NCI-H2227 treated with DMSO at 0.1 percent for 48 hours (cell line): ENCODE measurements at places on chromosomes 4 and X.

DNA sequence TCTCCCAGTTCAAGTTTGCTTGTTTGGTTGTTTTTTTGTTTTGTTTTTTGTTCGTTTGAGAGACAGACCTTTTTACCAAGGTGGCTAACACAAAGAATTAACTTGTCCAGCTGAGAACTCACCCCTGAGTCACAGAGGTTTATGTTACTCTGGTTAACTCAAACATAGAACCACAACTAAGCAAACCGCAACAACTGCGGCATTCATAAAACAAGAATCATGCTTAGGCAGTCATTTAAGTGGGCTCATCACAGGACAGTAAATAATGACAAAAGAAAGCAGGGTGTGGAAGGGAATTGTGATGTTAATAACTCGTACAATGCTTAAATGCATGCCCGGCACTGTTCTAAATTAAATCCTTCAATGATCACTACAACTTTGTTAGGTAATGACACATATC is 24.7 kb upstream of the IL13RA1 start:
- no peak for DNase-seq

DNA sequence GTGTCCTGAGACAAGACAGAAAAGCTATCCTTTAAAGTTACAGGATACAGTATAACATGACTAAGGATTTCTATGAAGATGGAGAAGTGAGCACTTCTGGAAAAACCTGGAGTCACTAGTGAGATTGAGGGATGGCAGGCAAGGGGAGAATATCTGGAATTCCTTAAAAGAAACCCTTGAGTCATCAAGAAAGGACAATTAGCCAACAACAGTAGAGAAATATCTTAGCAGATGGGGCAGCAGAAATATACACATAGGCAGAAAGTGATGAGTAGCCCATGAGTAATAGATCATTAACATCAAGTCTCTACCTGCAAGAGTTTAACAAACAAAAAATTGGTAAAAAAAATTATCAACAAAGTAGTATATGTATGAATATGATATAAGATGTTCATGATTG is 858.8 kb upstream of the FRG1 start:
- no peak for DNase-seq

- no peak for DNase-seq
Observed at GRCh38 chr4:4328840-4329239, 38.8 kb downstream of the ZBTB49 start.

DNA sequence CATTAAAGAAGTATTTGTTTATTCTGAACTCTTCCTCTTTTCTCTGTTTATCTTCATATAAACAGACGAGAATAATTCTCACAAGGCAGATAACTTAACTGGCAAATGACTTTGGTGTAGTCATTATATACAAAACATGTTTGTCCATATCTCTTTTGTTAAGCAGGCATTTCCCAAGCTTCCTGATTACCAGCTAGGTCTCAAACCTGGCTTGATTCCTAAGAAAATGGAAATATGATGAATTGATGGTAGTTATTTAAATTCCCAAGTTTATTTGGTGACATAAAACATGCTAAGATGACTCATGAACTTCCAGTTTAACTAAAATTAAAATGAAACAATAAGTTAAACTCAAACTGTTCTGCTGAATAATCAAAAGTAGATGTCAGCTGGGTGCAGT is 96.8 kb downstream of the ARSJ start:
- DNase-seq = no peak

GRCh38 chr4:4990857-4991540 is 28.3 kb downstream of the CYTL1 start:
- no peak for DNase-seq

GRCh38 chr4:23091711-23092110 is 399.0 kb downstream of the GBA3 start:
- no peak for DNase-seq

DNA sequence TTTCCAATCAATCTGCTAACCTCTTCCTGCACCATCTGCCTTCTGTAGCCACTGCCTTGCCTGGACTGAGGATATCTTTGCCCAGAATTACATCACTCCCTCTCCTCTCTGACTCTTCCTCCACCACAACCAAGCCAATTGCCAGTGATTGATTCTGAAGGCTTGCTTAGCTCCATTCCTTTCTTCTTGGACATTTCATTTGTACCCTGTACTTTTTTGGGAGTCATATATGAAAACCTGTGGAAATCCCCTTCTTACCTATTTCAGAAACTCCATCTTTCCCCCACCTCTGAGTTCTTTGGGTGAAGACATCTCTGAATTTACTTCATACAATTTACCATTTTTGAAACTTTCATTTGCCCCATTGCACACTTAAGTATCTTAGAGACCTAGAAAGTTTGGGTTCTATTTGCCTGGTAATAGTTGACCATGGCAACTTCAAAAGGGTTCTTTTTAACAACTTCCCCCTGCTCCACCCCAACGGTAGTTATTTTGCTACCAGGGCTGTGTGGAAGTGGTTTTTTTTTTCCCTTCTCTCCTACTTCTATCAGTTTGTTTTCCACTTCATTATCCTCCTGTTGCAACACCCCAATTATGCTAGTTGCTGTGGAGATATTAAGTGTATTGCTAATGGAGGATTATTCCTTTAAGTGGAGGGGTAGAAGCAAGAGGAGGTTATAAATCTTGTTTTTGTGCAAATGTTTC is 14.3 kb downstream of the SGMS2 start:
- DNase-seq = no peak

DNA sequence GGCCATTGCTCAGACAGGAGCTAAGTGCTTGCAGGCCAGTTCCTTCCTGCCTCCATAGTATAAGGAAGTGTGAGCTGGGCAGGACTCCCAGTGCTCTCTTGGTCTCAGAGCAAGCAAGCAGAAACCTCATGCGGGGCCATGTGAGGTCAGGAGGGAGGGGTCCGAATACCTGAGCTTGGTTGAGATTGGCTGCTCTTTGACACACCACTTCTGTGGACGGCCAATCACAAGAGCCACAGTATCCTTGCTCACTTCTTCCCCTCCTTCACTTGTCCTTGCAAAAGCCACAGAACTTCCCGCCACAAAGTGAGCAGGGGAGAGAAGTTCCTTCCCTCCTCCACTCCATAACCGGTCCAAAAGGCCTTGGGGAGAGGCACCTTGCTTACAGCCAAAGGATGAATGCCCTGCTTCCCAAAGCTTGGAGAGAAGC is 56.7 kb downstream of the PRPS1 start:
- no peak for DNase-seq

GRCh38 chr4:74166818-74167217 is 8.9 kb downstream of the MTHFD2L start:
- DNase-seq = no peak

DNA sequence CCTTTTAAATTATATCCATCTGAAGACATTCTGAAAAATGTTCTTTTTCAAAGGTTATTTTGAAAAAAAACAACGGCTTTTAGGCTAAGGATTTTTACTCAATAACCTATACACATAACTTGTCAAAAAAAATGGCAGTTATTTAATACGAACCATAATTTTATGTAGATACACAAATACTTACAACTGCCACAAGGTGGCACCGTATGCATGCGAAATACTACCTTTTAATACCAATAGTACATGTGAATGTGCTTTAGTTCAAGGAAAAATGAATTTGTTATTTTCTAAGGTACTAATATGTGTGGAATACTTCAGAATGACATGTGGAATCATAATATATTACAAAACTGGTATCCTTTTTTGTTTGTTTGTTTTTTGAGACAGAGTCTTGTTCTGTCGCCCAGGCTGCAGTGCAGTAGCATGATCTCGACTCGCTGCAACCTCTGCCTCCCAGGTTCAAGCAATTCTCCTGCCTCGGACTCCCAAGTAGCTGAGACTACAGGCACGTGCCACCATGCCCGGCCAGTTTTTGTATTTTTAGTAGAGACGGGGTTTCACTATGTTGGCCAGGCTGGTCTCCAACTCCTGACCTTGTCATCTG is 4.6 kb upstream of the MAD2L1 start:
- DNase-seq = peak; percentile 25

DNA sequence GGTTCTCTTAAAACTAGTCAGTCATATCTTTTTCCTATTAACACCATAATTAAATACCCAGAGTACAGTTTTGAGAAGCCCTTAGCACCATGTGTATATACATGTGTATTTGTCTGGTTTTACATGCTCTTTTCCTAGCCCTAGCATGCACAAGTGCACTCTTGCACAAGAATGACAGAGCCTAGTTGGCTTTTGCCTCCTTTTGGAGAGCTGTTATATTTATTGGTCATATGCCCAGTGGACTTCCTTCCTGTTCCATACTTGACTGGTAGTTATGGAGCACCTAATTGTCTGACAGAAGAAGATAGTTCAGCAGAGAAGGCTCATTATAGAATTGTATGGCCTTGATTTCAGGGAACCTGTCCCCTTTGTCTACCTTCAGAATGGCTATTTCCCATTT is 155.6 kb downstream of the ARX start:
- no peak for DNase-seq

DNA sequence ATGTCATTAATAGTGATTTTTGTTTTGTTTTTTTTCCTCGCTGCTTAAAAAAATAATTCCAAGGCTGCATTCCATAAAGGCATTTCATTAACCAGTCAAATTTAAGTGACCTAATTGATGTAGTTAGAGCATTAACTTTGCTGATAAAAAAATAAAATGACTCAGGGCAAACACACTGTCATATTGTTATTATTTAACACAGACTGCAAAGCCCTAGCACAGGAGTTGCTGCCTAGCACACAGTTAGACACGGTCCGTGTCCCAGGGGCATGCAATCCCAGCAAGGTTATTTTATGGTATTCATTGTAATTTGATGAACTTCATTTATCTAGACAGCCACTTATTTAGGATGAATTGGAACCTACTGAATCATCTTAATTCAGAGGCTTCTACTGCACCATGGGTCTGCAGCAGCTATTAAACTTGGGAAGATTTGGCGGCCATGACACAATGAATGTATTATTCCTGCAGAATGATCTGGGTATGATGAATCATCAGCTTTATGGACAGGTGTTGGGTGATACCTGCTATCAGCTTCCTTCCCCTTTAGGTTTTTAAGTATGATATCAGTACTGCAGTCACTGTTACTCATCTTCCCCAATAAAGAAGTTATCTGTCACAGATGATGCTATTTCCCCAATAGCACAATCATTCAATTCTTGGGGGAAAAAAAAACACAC is 182.7 kb downstream of the PPARGC1A start:
- DNase-seq = no peak

DNA sequence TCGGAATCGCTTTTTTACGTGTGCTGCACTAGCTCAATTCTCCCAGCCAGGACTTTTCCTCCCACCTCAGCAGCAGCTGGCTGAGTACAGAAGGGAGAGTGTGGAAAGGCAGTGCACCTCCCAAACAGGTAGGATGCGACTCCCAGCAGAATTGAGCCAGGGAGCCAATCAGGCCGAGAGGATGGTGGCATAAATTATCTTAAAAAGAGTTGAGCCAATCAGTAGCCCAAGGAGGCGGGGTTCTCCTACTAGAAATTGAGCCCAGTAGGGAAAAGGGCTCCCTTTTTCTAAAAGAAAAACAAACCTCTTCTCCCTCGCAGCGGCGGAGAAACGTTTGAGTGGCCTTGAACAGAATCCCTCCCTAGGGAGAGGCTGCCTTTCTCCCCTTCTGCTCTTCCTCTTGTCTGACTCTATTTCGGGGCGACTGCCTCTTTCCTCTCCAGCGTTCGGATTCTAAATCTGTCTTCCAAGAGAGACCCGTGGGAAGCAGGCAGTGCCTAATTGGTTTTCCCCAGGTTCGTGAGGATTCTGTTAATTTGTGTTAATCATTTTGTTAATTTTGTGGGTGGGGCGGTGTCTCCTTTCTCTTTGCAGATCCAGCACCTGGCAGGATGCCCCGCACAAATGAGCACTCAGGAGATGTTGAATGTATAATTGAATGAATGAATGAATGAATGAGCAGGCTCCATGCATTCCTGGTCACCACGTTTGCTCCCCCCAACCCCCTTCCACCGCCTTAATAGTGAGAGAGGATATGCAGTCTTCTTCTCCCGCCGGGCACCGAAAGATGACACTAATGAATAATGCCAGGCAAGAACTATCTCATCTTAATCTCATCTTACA is at the start of gene GABRG1:
GABRG1 (minus strand) TSS at position 142 of the 843 bp plus-strand sequence; CDS start at position 1, 141 bp downstream.
- no peak for DNase-seq

GRCh38 chrX:39682778-39683177 is 415.0 kb downstream of the BCOR start:
- no peak for DNase-seq

GRCh38 chr4:162010362-162010761 is 153.4 kb downstream of the FSTL5 start:
- DNase-seq = no peak

DNA sequence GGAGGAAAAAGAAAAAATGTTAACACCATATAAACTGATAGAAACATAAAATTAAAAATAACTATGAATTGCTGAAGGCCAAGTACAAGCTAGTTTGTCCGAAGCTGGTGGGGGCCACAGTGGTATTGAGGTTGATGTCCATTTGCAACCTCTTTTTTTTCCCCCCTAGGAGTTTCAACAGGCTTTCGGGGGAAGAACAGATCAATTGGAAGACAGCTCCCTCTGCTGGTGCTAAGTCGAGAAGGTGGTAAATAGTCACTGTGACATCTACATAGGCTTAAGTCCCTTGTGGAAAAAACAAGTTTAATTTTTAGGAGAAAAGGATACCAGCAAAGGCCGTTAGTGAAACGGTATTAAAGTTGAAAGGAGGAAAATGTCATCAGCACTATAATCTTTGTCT is 115.7 kb upstream of the ZXDA start:
- no peak for DNase-seq

DNA sequence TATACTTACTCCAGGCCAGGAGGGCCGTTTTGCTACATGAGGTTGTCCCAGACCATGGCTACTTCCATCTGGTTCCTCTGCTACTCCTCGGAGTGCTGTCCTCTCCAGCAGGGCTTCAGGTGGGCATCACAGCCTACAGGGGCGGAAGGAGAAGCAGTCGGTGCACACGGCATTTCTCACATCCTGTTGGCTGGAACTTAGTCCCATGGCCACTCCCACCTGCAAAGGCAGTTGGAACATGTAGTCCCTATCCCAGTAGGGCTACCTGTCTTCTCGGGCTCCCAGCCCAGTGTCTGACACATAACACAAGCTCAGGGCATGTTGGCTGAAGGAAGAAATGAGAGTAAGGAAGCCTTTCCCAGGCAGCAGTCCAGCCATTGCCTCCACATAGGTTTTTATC is 7.7 kb upstream of the STK32B start:
- no peak for DNase-seq

GRCh38 chr4:181224852-181225251 is 1018.4 kb upstream of the TENM3 start:
- no peak for DNase-seq

GRCh38 chr4:53981066-53981465 is 83.3 kb downstream of the CHIC2 start:
- DNase-seq = no peak

DNA sequence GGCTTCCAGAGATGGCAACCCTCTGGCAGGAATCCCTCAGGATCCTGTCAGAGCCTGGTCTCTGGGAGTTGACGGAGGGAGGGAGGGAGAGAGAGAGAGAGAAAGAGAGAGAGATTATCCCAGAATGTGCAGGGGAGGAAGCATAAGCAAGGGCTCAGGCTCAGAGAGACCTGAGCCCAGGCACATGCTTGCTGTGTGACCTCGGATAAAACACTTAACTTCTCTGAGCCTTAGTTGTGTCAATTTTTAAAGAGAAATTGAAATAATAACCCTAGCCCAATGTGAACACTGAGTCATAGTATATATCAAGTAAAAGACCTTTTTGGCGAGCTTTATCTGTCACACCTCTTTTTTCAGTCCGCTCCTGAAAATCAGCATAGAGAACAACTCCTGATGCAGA is 473 bp upstream of the USP51 start:
- no peak for DNase-seq

GRCh38 chr4:1219566-1219950 is 29.4 kb downstream of the CTBP1 start:
- no peak for DNase-seq

- no peak for DNase-seq
Observed at GRCh38 chrX:53714580-53715345, 28.2 kb upstream of the HUWE1 start.
